Neural progenitor cell (in vitro differentiated cells): ENCODE measurements at places on chromosomes 7 and 10. TPM values are rescaled to one million over a fixed set of nuclear protein-coding genes. Genes with fewer than 3 reads are reported as not detected.

GRCh38 chr7:90666186-90666585, 70.1 kb downstream of the CDK14 start:
- no peaks in the 10 kb centered on the region for H3K27me3 ChIP-seq
- no peak overlapping the region for H3K27ac ChIP-seq
- H3K4me3 ChIP-seq = no peak overlapping the region
- peaks cover 16% of the 10 kb centered on the region for H3K4me1 ChIP-seq
- H3K36me3 ChIP-seq = no peaks in the 10 kb centered on the region

GRCh38 chr10:132749371-132749795, 36.6 kb downstream of the NKX6-2 start:
- no peak overlapping the region for H3K27ac ChIP-seq
- no peaks in the 10 kb centered on the region for H3K36me3 ChIP-seq
- no peak overlapping the region for H3K4me3 ChIP-seq
- peaks cover 59% of the 10 kb centered on the region for H3K27me3 ChIP-seq

GRCh38 chr7:74266191-74266963, 12.2 kb upstream of the RFC2 start:
- DNase-seq = no peak
- no peak overlapping the region for H3K27ac ChIP-seq
- H3K36me3 ChIP-seq = no peaks in the 10 kb centered on the region

DNA sequence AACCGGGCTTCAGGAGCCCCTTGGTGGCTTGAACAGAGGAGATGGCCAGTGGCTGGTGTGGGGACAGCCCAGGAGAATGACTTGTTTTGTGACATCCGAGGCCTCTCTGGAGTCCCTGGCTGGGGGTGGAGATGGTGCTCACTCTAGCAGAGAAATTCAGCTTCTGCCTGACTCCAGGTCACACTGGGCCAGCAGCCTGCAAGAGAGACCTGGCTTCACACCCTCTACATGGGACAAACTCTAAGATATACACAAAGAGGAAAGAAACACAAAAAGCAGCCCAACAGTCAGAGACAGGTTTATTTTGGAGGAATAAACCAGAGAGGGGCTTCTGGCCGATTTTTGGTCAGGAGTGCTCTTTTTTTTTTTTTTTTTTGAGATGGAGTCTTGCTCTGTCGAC, 132.8 kb downstream of the ELFN1 start:
- no peak overlapping the region for H3K4me3 ChIP-seq
- no peaks in the 10 kb centered on the region for H3K36me3 ChIP-seq
- H3K4me1 ChIP-seq = no peaks in the 10 kb centered on the region
- no peak overlapping the region for H3K27ac ChIP-seq

DNA sequence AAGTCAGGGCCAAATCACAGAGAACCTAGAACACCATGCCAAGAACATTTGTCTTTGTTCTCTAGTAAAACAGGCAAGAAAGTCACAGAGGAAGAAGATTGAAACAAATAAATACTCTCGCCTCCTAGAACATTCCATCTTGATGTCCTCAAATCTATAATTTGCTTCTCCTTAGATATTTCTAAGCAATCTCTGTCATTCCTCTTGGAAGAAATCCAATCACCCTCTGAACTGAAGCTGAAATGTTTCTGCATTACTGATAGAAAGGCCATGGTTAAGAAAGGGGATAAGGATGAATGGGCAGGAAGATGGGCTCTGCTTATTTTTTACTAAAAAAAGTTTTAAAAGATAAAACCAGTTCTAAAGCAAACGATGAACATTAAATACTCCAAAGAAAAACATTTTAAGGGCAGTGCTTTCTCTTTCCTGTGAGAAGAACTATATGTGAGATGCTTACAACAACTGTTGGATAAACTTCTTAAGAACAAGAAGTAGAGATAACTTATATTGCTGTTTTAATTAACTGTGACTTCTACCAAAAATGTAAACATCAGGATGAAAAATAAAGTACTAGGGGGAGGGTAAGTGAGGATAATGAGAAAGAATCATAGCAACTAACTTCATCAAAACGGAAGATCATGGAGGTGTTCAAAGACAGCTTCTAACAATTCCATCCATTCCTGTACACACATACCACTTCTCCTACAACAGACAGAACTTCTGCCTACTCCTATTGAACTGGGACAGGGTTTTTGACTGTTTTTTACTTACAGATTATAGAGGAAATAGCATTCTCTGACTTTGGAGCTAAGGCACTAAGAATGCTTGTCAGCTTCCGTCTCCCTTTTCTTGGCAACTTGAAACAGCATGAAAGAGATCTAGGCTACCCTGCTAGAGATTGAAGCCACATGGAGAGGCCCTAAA, 153.0 kb upstream of the LRRTM3 start:
- no peaks in the 10 kb centered on the region for H3K27me3 ChIP-seq
- no peak for DNase-seq
- no peak overlapping the region for H3K27ac ChIP-seq
- H3K36me3 ChIP-seq = no peaks in the 10 kb centered on the region
- no peaks in the 10 kb centered on the region for H3K4me1 ChIP-seq

DNA sequence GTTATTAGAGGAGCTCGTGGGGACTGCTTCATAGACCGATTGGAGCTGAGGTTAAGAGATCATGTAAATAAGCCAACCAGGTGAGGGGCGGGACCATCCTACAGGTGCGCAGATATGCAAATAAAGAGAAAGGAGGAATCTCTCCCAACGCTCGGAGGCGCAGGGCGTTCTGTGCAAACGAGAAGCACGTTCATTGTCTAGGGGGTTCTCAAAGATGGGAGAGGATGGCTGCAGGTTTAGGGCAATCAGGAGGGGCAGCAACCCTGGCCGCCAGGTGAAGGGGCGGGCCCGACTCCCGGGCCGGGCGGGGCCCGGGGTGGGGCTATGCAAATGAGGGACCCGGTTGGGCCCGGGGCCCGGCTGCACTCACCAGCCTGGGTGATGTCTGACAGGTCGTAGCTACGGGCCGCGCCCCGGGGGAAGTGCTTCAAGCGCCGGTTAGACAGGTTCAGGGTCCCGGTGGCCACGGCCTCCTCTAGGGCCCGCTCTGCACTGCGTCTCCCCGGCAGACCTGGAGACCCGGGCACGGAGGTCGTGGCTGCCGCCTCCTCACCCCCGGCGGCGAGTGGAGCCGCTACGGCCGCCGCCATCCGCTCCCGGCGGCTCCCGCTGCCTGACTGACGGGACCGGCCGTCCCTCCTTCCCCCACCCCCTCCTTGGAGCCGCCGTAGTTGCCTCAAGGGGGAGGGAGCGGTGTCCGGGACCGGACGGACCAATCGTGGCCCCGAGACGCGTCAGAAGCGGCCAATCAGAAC, at the start of gene LRCH4:
Gene LRCH4 (minus strand): TSS at position 619 of the 755 bp plus-strand sequence. CDS start 29 bp downstream, at position 590.
- peak within 1 kb of the TSS; percentile 75 for H3K4me3 ChIP-seq
- peaks cover 36% of the 10 kb centered on the region for H3K4me1 ChIP-seq
- DNase-seq = peak; percentile 77
- no peaks in the 10 kb centered on the region for H3K27me3 ChIP-seq
- no peaks in the 10 kb centered on the region for H3K36me3 ChIP-seq

GRCh38 chr10:88507404-88507803, 75.7 kb downstream of the RNLS start:
- no peaks in the 10 kb centered on the region for H3K36me3 ChIP-seq
- DNase-seq = no peak
- peaks cover 7% of the 10 kb centered on the region for H3K4me1 ChIP-seq
- no peak overlapping the region for H3K4me3 ChIP-seq
- H3K27me3 ChIP-seq = no peaks in the 10 kb centered on the region

GRCh38 chr10:4688601-4689000, 137.4 kb upstream of the AKR1E2 start:
- no peak overlapping the region for H3K4me3 ChIP-seq
- no peaks in the 10 kb centered on the region for H3K27me3 ChIP-seq
- H3K36me3 ChIP-seq = no peaks in the 10 kb centered on the region
- H3K27ac ChIP-seq = no peak overlapping the region
- no peaks in the 10 kb centered on the region for H3K4me1 ChIP-seq
- no peak for DNase-seq

The STAG3 gene
- 0.58 and 1.2 TPM in 2 replicates for total RNA-seq

The PHYHIPL gene
- 0.37 and 0.52 TPM in 2 replicates for total RNA-seq

The CLDN4 gene
- 2.8 TPM in 1 of 2 replicates, not detected in the other for total RNA-seq

The SFTPD gene
- 0.09 TPM in 1 of 2 replicates, not detected in the other for total RNA-seq

The SLC26A4 gene
- 0.02 TPM in 1 of 2 replicates, not detected in the other for total RNA-seq

The ELN gene
- total RNA-seq = 0.47 and 1.1 TPM in 2 replicates

The PLPP4 gene
- 0.90 TPM in 1 of 2 replicates, not detected in the other for total RNA-seq

The CYP17A1 gene
- total RNA-seq = not detected in 2 replicates
